ENCODE measurements at places on chromosomes 13 and 19.

DNA sequence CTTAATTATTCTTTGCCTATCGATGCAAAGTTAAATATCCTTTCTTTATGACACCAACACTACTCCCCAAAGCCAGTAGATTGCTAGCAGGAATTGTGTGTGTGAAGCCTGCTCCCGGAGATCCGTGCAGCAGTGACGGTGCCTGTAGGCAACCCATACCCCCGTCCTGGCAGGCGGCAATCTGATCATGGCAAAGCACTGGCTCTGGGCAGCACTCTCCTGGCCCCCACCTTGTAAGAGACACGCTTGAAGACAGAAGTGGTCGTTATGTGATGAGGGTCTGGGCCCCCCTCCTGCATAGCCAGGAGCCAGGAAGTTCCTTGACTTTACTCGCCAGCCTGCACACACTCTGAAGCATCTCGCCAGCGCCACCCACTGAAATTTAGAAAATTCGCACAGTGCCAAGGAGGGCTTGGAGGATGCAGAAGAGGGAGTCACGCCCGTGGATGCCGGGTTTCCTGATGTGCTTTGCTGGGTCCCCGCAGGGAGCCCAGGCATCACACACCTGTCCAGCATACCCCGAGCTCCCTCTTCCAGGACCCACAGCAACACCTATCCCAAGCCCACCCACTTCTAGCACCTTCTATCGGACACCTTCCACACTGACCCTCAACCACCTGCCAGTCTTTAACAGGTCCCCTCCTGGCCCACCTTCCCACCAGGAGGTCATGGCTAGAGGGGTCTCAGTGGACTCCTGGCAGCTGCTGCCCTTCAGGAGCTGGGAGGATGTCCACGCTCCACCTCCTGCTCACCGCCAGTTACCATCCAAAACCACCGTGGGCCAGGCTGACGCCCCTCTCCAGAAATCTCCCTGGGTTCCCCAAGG is 54.5 kb downstream of the CEBPG start:
- no peak for DNase-seq

DNA sequence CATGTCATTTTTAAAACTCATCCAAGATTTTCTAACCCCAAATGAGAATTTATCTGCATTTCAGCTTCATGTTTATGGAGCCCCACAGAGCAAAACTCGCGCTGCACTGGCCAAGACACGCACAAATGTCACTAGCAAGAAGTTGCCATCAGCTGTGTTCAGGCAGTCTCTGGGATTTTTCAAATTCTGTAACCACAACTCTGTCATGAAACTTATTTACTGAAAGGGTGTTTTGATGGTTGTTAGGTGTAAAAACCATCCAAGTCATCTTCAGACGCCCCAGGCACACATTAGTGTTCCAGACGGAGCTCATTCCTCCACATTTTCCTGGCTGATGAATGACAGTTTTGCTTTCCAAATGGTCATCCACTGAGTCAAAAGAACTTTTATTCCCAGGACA is 63.4 kb downstream of the SLC7A1 start:
- no peak for DNase-seq

DNA sequence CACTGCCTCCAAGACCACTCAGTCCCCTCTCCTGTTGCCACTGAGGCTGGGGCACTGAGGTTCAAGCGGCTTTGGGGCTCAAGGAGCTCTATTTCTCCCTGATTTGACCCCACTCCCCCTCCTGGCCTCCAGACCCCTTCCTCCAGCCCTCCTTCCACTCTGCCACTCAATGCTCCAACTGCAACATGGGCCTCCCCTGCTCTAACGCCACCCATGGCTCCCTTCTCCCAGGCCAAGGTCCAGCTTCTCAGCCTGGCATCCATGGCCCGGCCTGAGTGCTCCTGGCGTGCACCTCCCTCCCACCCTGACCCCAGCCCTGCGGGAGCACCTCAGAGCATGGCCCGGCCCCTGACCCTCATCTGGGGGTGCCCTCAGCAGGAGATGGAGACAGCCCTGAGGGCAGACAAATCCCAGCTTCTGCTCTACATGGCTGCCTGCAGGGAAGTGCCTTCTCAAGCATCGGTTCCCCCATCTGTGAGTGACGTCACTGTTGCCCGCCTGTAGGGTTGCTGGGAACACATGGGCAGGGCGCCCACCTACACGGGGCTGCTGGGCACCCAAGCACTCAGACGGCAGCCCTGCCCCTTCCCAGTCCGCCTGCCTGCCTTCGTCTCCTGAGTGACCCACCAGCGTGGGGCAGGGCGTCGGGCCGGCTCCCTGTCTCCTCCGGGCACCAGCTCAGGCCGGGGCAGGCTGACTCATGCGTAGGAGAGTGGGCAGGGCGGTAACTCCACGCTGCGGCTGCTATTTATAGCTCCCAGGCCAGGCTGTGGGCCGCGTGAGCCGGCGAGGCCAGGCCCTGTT is 1.6 kb upstream of the DIRAS1 start:
- DNase-seq: no peak

DNA sequence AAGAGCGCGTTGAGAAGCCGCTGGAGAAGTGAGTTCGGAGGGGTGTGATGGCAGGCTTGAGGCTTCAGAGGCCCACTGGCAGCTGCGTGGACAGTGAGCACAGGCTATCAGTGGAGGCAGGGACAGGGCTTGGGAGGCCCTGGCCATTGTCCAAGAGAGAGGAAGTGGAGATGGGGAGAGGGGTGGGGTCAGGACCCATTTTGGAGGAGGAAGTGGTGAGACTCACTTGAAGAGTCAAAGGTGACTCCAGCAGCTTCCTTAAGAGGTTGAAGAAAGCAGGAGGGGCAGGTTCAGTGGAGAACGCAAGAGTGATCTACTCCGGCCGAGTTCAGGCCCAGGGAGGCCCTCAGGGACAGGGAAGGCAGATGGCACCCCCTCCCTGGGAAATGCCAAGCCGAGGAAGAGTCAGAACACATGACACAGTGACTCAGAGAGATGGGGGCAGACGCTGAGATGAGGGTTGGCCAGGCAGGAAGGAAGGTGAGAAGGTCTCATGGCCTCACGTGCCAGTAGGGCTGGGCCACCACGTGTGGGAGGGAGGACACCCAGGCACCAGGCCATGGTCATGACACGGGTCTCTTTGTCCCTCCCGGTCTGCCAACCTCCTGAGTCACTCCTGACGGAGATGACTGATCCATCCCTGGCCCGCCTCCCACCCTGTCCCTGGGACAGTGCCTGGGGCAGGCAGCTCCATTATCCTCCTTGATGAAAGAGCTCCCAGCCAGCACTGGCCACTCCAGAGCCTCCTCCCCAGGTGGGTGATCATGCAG is 10.1 kb upstream of the CD22 start:
- DNase-seq: no peak

GRCh38 chr13:76292031-76292430 is 594.2 kb downstream of the KCTD12 start:
- no peak for DNase-seq

- DNase-seq: no peak
These were observed 66.6 kb downstream of the SPRYD7 start for GRCh38 chr13:49869519-49869918.

- no peak for DNase-seq
These were observed 744.1 kb downstream of the UQCRFS1 start for GRCh38 chr19:28468701-28469459.

GRCh38 chr13:58397596-58398387 is 766.2 kb downstream of the PCDH17 start:
- no peak for DNase-seq

GRCh38 chr19:48415395-48415794 is 21.9 kb downstream of the GRIN2D start:
- no peak for DNase-seq

DNA sequence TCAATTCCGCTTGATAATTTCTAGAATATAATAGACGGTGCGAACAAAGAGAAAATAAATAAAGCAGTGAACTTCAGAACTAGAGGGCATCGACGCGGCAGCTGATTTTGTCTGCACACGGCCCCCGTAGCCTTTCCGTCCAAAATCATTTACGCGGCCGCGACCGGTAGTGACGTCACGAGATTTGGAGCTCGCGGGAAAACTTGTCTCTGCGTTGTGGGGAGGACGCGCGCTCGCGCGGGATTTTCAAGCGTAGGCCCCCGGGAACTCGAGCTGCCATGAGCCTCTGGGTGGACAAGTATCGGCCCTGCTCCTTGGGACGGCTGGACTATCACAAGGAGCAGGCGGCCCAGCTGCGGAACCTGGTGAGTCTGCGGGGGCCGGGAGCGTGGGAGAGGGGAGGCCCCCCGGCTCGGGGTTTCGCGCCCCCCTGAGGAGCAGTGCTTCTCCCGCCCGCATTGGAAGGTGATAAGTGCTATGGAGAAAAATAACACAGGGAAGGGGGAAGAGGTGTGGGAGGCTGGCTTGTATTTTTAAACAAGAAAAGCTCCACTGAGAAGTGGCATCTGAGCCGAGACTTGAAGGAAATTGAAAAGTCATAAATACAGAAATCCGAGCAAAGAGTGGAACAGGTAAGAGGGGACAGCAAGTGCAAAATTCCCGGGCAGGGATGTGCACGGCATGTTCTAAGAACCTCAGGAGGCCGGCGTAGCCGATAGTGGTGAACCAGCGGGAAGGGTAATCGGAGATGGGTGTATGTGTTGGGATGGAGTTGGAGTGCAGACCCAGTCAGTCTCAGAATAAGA is at the start of gene RFC3:
Gene RFC3 (plus strand): TSS at position 249 of the 806 bp plus-strand sequence. CDS start 30 bp downstream, at position 279.
- DNase-seq: peak; percentile 64
